Renal cortical epithelial cell (primary cell): ENCODE measurements at places on chromosomes 5 and 9.

GRCh38 chr5:171369056-171369455 is 18.6 kb upstream of the NPM1 start:
- DNase-seq, result no peak

GRCh38 chr5:30781643-30782042 is 411.8 kb upstream of the CDH6 start:
- no peak for DNase-seq

DNA sequence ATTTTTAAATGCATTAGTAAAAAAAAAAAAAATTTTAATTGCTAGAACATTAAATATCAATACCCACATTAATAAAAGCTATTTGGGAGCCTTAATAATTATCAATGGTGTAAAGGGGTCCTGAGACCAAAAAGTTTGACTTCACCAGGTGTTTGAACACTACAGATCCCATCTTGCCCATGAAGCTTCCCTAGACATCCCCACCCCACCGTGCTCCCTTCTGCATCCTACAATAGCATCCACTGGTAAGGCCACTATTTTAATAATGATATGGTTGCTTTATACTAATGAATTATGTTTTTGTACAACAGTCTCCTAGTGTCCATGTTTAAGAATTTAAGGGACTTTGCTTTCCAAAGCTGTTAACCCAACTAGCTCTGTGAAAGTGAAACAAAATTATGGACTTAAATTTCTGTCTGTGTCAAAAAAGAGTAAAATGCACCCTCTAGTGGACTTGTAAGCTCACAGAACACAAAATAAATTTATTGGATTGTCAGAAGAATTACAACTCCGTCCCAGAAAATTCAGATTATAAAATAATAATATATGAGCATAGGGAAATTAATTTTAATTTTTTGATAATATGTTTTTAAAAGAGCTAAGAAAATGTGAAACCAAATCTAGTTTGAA is 76.0 kb downstream of the ARL15 start:
- DNase-seq, result peak; percentile 68

- DNase-seq, result no peak
Observed at GRCh38 chr5:76273206-76273885, 129.7 kb upstream of the IQGAP2 start.
